ENCODE measurements at places on chromosomes 2 and 18.
A peak's percentile ranks its signal among the peaks of the same experiment; 100 is the strongest.

- DNase-seq, result no peak
Observed at GRCh38 chr2:130846686-130847375, 10.1 kb downstream of the ARHGEF4 start.

DNA sequence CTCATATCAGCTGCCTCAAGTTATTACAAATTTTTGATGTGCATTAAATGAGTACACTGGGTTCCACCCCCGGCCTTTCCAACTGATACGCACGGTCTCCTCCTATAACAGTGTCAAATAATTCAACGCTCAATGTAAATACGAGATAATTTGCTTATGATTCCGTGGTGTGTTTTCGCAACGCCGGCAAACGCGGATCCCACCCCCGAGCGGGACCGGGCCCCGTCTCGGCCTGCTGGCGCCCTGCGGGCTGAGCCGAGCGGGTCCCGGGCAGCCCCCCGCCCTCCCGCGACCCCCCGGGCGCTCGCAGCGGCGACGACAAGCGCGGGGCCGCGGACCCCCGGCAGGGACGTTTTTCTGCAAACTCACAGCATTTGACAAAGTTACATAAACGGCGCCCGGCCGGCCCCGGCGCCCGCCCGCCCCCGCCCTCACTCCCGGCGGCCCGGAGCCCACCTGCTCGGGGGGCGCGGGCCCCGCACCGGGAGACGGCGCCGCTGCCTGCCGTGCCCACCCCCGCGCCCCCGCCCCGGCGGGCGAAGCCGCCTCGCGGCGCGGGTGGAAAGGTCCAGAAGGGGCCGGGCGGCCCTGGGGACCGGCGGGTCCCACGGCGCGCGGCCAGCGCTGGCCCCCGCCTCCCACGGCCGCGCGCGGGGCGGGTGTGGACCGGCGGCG is 762 bp downstream of the HDAC4 start:
- no peak for DNase-seq

GRCh38 chr18:58908006-58908405 is 43.3 kb downstream of the ZNF532 start:
- no peak for DNase-seq

DNA sequence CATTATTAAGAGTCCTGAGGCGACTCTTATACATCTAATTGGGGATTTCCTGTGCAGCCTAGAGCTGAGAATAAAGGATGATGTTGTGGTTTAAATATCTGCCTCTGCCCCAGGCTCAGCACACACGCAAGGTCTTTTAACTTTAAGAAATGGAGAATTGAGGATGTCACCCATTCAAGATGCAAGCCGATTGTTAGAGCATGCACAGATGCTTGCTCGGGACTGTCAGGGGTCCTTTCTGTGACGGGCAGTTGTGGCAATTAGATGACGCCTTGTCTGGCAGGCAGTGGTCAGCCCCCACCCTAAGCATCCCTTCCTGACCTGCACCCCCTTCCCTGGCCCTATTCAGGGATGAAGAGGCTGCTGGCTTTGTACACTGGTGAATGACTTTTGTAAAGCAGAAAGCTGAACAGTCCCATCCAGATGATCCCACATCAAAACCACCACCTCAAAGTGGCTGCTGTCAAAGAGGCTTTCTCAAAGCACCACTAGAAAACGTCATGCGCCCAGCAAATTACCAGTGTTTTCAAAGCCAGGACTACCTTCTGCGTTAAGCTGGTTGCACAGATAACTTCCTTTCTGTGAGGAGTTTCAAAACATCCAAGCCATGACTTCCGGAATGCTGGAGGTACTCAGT is 23.7 kb downstream of the FAM178B start:
- peak; percentile 63 for DNase-seq

GRCh38 chr2:218727502-218728165 is 17.0 kb downstream of the TTLL4 start:
- no peak for DNase-seq

- DNase-seq, result no peak
Observed at GRCh38 chr2:112850588-112850987, 14.0 kb upstream of the IL1B start.

DNA sequence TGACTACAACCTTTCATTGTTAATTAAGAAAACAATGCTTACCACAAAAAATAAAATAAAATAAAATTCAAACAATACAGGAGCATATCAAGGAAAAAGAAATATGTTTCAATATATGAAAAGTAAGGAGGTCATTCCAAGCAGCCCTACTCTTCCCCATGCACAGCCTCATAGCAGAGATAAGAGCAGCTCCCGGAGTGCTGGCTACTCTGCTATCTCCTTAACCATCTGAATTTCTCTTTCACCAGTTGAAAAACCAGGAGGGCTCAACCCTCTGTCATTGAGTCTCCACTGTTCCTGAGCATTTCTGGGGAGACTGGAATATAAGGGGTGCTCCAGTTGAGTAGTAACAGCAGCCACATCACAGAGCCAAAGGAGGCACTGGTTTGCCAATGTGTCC is 201.4 kb downstream of the TCF4 start:
- no peak for DNase-seq

DNA sequence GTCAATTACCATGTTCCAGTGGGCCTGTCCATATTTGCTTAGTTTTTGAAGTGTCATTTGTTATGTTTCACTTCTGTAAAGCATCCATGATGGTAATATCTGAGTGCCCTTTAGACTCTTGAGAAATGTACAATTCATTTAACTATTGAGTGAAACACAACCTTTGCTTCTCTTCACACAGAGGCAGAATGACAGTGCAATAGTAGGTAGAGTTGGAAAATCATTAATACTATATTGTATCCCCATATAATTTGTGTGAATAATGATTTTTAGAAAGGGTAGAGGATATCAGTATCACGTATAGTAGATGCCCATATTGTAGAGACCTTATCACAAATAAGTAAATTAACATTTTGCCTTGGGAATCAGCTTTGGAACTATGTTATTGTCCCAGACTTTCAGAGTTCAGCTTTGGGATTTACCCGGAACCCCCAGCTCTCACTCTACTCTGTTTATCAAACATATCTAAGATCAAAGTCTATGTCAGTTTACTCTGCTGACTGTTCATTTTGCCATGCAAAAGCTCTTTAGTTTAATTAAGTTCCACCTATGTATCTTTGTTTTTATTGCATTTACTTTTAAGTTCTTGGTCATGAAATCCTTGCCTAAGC is 172.7 kb upstream of the NOL4 start:
- no peak for DNase-seq

- DNase-seq, result no peak
Observed at GRCh38 chr2:195057001-195057400, 600.0 kb upstream of the SLC39A10 start.

GRCh38 chr18:49273241-49273880 is 187.1 kb downstream of the DYM start:
- DNase-seq, result no peak

- DNase-seq, result no peak
Observed at GRCh38 chr2:202072226-202072625, 829 bp upstream of the KIAA2012 start.

Measured in activated T-helper 1 cell treated with anti-CD3 and anti-CD28 coated beads, Interleukin-2, amount 50 U/mL, for 16 hours (primary cell).